Endothelial cell (in vitro differentiated cells): ENCODE measurements at places on chromosomes 5 and 9.

DNA sequence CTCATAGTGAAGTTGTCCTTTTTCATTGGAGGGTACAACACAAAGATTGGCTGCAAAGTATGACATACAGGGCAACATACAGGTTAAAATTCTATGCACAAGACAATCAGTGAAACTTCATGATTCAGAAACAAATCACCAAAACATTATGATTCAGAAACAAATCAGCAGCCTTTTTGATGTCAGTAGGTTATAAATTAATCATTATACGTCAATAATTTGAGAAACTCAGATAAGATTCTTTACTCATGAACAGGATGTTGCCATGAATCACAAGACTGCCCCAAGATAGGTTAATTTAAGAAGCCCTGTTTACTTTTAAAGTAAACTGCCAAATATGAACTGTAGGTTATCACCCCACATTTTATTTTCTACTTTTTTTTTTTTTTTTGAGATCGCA is 62.2 kb upstream of the IL33 start:
- no peak for DNase-seq

GRCh38 chr9:137227054-137227852 is at the start of gene RNF224:
RNF224 (plus strand) TSS chr9:137227502; CDS start chr9:137228336, 834 bp downstream.
- DNase-seq, result peak; percentile 84

DNA sequence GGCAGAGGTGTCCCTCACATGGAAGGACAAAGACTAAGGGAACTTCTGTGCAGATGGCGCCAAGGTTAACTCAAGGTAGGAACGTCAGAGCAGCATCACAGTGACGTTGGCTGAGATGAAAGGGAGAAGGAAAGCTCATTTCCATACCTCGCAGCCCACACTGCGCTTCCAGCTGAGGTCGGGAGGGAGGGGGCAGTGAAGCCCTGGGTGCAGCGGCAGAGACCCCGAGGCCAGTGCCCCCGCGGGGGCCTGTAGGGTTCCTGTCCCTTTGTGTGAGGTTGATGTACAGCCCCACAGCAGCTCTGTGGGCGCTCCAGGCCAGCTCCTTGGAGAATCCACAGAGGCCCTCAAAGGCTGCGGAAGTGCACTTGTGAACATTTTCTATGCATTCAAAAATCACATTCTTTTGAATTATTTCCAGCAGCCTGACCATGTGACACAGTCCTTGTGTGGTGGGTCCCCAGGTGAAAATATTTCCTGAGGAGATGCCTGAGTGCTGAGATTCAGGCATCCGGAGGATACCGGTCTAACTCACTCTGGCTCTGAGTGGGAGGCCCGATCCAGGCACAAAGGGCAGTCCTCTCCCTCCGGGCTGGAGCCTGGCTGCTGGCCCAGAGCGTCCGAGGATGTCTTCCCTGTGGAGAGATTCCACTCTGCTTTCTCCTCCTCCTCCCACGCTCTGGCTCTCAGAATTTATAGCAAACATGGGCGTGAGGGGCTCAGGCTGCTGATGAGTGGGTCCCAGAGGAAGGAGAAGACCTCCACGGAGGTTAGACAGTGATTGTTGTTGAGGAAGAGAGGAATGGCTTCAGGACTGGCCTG is 150.7 kb downstream of the ICE1 start:
- DNase-seq, result no peak

DNA sequence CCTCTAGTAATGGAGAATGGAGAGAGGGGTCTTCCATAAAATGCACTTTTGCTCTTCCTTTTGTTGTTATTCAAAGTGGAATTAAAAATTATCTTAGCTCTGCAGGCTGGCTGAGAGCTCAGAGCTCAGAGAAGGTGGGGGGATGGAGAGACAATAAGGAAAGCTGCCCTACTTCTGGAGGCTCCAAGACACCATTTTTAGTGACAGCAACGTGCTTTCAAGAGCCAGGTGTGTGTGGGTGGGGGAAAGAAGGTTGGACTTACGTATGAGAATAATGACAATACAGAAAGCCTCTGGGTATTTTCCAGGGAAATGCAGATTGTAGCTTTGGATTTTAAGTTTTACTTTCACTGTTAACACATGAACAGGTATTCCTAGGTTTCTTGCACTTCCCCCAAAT is 173.9 kb downstream of the TRPM3 start:
- no peak for DNase-seq

DNA sequence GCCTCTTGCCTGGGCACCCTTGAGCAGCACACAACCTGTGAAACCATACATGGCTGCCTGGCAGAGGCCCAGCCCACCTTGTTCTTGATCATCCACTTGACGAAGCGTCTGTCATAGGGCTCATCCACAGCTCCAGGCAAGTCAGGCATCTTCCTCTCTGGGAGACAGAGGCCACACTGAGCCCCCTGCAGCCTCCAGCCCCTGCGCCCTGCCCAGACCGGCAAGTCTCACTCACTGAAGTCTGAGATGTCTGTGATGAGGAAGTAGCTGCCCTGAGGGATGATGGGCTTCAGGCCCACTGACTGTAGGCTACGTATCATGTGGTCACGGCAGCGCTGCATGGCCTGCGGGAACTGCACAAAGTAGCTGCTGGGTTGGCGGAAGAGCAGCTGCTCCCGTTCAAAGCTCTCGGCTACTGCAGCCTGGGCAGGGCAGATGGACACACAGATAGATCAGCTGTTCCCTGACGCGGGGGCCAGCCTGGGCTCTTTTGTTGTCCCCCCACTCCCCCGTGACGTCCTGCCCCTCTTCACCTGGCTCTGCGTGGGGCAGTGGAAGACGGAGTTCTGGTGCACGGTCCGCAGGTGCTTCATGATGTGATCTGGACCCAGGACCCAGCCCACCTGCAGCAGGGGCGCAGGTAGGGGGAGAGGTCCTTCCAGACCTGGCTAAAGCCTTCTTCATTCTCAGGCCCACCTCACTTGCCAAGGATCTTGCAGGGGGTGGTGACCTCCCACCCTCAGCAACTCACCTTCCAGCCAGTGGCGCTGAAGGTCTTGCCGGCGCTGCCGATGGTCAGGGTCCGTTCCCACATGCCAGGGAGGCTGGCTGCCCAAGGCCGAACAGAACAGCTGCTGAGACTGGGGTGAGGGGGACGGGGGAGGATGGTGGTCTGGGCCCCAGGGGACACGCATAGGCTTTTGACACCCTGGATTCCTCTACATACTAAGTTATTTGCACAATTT is 5.9 kb upstream of the SPOUT1 start:
- DNase-seq, result no peak

- no peak for DNase-seq
These were observed 573.1 kb downstream of the TLE4 start for GRCh38 chr9:80144856-80145255.

GRCh38 chr5:159316519-159317383 is 13.5 kb downstream of the IL12B start:
- peak; percentile 44 for DNase-seq

DNA sequence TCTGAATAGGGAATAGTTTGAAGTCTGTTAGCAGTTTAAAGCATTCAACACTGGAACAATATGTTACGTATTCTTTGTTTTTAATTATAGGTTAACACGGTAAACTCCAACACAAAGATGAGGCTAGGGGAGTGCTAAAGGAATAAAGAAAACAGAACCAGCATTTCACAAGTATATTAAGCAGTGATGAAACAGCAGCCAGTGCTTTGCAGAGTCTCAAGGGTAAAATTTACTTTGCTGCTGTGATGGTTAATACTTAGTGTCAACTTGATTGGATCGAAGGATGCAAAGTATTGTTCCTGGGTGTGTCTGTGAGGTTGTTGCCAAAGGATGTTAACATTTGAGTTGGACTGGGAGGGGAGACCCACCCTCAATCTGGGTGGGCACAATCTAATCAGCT is 30.0 kb upstream of the GSN start:
- no peak for DNase-seq

DNA sequence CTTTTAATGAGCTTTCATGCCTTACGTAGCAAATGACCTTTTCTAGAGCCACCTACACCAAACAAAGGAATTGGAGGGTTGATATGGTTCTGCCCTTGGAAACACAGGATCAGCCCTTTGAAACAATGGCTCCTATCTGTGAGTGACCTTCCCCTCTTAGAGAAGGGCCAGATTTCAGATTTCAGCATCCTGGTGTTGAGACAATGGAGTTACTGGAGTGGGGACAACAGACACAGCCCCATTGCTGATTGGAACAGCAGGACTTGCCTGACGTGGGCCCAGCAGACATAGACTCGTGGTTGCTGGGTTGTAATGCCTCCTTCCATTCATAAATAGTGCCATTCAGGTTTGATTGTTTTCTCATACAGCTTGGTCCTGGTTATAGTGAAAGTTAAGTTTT is 96.0 kb downstream of the GALNT10 start:
- DNase-seq, result no peak

DNA sequence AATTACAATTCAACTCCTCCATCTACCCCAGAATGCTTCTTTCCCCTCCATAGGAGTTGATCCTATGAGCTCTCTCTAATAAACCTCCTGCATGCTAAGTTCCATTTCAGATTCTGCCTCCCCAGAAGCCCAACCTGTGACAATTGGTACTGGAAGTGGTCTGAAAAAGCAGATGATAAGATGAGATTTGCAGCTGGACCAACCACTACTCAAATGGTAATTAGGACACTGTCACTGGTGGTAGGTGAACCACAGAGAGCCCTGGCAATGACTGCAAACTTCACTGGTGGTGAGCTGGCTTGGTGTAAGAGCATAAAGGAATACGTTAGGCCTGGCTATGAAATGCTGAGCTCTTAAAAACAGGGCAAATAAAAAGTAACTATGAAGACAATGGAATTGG is 112.6 kb downstream of the ESM1 start:
- DNase-seq, result no peak

DNA sequence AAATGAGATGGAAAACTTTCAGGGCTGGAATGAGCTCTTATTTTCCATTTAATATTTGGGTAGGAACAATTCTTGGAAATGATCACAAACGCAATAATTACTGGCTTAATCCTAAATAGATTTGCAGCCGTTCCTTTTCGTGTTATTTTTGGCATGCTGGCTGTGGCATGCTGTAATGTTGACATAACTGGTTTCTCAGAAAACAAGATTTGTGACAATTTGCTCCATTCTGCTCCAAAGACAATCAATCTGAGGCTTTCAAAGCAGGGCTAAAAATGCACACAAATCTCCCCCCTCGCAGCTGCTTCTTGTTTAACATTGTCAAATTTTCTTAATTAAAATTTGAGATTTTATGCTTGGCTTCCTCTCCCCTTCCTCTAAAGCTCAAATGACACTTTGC is 151.2 kb downstream of the TTC39B start:
- no peak for DNase-seq

DNA sequence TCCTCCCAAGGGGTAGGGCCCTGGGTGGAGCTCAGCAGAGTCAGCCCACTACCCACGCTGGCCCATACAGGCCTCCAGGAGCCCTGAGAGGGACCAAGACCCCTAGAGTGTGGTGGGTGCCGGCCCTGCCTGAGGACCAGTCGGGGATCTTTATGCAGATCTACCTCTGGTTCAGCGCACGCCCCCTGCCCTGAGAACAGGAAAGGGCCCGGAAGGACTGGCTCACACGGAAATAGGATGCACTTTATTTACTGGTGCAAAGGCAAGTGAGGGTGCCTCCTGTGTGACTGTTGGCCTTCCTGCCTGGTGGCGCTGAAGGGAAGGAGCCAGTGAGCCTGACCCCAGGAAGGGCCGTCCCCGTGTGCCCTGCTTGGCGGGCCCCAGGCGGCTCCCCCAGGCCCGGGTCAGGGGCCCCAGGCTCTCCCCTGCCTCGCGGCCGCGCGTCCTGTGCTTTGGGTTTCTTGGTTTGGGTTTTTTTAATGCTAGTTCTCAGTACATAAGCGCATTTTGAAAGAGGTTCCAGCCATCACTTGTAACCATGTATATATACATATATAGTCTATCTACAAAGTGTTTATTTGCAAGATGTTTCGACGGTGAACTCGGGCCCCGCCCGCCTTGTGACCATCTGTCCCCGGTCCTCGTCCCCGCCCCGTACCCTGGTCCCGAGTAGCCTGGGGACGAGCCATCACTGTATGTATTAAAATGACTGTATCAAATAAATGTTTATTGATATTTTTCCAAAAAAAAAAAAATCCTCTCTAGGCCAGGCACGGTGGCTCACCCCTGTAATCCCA is 76.4 kb upstream of the ROR2 start:
- DNase-seq, result peak; percentile 32

DNA sequence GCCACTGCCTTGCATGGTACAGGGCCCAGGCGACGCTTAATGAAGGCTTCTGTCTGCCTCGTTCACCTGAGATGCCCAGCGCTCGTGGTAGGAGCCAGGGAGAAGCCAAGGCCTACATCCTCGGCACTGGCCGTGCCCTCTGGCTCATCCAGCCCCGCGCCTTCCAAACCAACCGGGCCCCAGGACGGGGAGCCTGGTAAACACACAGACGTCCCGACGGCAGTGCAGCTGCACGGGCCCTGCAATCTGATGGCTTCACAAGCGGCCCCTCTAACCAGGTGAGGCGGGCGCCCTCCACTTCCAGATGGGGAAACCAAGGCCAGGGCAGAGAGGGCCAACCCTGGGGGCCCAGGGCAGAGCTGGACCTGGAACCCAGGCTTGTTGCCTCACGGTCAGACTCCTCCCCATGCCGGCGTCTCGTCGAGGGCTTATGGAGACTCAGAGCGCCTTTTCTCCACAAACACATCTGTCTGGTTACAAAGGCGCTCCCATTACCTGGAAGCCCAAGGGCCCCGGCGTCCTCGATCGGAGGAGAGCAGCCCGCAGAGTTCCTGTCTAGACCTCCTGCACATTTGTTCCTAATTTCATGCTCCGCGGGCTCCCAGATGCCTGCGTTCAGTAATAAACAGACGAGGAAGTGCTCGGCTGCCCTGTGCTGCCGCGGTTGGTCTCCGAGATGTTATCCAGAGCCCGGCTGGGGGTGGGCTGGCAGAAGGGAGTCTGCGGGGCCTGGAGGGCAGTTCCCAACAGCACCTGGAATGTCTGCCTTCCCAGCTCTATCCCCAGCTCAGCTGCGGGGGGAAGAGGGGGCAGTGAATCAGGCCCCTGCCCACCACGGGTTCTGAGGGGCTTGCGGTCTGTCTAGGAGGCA is 23.5 kb downstream of the FAM163B start:
- DNase-seq, result no peak

GRCh38 chr5:121897341-121897740 is 45.7 kb downstream of the FTMT start:
- no peak for DNase-seq

DNA sequence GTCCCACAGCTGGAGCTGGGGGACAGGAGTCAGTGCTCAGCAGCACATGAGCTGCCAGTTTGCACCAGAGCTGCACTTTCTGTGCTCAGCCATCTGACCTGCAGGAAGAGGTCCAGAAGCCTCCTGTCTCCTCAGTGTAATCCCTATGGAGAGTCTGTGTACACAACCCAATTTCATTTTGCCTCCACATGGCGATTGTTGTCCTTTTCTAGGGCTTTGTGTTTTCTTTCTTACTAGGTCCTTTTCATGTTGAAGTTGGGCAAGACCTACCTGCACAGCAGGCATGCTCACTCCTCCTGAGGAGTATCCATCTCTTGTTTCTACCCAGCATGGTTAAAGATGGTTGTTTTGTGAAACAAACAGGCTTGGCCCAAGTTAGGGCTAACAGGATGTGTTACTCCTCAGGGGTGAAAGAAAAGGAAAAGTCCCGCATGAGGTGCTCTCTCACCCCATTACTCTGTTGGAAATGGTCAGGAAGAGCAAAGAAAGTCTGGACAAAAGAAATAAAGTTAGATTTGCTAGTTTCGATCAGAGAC is 273.0 kb downstream of the TMEM167A start:
- DNase-seq, result no peak
